ENCODE measurements at places on chromosomes 13 and 19.

GRCh38 chr13:108494991-108495645 lies 134.3 kb upstream of the MYO16 start:
- DNase-seq: no peak

GRCh38 chr13:96991072-96991471 lies 3.2 kb downstream of the OXGR1 start:
- no peak for DNase-seq

DNA sequence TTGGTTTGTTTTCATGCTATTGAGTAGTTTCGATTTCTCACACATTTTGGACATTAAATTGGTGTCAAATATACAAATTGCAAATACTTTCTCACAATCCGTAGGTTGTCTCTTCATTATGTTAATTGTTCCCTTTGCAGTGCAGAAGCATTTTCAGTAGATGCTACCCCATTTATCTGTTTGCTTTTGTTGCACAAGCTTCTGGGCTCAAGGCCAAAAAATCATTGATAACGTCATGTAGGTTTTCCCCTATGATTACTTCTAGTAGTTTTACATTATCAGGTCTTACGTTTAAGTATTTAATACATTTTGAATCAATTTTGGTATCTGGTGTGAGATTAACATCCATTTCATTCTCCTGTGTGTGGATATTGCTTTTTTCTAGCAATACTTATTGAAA lies 14.0 kb upstream of the ZNF347 start:
- DNase-seq: no peak

GRCh38 chr13:30341815-30342570 lies 34.6 kb upstream of the KATNAL1 start:
- DNase-seq: no peak

DNA sequence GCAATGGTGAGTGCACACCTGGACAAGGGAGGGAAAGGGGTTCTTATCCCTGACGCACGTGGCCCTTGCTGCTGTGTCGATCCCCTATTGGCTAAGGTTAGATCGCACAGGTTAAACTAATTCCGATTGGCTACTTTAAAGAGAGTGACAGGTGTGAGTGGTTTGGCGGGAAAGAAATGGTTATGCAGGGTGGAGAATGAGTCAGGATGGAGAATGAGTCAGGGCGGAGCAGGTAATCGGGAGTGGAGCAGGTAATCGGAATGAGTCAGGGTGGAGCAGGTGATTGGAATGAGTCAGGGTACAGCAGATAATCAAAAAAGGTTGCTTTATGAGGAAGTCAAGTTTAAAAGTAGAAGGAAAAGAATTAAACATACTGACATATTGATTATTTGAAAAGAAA lies 24.4 kb upstream of the SIAH3 start:
- DNase-seq: no peak

DNA sequence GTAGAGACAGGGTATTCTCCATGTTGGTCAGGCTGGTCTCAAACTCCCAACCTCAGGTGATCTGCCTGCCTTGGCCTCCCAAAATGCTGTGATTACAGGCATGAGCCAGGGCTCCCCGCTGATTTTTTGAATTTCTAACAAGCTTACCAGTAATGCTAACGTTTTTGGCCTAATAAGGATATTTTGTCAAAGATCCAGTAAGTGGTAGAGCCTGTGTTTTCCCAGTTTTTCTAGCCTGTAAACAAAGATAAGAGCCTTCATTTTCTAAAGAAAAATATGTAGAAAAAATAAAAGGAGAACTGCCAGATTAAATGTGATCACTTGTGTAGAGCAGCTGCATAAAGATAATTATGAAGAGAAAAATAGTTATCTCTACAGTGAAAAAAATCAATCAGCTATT lies 37.7 kb downstream of the ZNF93 start:
- no peak for DNase-seq

DNA sequence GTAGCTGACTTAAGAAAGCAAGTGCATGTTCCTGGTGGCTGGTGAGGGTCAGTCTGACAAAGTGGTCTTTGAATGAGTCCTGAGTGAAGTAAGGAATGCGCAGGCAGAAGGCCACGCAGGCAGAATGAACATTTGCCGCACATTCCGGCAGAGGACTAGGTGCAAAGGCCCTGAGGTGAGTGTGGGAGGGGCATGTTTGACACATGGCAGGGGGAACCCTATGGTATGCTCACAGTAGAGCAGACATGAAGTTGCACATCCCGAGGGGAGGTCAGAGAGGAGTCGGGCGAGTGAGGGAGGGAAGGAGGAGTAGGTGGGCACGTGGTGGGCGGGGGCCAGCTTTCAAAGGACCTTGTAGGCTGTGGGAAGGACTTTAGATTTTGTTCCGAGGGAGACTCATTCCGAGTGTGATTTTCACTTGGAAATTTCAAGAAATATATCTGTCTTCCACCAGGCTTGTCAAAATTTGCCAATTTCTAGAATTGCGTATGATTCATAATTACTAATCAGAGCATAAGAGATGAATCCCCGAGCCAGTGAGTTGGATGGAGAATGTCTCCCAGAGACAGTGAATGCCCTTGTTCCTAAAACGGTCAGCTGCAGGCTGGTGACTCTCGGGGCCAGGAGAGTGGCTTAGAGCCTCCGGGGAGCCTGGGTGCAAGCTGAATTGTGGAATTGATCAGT lies 40.3 kb downstream of the ERICH6B start:
- DNase-seq: no peak

- no peak for DNase-seq
These were observed 172.7 kb upstream of the RNF113B start for GRCh38 chr13:98349731-98350305.

GRCh38 chr13:68125087-68125480 lies 894.9 kb upstream of the PCDH9 start:
- DNase-seq: no peak

GRCh38 chr13:58620176-58620575 lies 988.6 kb downstream of the PCDH17 start:
- no peak for DNase-seq

DNA sequence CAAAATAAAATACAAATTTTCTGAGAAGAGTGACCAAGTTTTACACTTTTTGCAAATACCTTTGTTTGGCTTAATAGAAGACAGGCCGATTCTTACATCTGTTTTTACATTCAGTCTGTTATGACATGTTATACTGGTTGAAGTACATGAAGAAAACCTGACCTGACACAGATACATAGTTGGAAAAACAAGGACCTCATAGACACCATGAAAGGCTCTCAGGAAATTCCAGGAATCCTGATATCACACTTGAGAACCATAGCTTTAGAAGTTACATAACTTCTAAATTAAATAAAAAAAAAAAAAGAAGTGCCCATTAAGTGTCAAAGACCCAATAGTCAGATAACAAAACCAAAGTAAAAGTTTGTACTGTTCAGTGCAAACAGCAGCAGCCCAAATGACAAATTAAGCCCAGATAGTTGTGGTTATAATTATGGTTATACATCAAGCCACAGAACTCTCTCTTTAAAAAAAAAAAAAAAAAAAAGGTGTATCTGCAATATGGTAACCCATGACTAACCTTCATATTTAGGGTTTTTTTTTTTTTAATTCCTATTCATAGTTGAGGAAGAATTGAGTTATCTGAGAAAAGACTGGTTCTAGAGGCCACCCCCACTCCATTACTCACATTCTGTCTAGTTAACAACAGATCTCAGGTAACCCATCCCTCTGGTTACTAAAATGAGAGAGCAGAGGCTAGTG lies 19.8 kb downstream of the RBM26 start:
- DNase-seq: no peak

DNA sequence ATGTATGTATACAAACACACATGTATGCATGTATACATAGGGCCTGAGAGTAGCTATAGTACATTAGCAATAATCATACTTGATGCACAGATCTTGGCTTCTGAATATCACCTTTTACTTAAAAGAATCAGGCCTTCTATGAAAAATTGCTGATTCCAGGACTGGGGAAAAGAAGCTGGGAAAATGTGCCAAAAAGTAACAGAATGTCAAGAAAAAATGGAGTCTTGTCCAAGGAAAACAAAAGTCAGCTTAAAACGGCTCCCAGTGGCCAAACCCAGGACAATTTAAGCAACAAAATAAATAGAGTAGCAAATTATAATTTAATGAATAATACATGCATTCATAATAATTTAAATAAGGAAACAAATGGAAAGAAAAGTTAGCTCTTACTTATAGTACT lies 2104.9 kb downstream of the PCDH9 start:
- DNase-seq: no peak

DNA sequence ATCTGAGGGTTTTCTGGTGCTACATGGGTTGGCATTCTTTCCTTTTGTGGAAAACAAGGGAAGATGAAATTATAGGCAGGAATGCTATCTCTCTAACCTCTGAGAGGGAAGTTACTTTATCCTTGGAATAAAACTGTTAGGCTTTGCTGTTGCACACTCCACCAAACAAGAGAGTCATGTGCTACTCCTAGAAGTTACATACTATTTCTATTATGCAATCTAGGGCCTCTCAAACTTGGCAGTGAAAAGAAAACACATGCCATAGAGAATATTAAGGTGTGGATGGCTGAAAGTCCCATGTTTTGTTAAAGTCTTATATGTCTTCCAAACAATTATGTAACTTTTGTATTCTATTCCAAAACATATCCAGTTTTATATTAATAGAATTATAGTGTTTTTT lies 367.9 kb downstream of the SLC7A1 start:
- DNase-seq: no peak

DNA sequence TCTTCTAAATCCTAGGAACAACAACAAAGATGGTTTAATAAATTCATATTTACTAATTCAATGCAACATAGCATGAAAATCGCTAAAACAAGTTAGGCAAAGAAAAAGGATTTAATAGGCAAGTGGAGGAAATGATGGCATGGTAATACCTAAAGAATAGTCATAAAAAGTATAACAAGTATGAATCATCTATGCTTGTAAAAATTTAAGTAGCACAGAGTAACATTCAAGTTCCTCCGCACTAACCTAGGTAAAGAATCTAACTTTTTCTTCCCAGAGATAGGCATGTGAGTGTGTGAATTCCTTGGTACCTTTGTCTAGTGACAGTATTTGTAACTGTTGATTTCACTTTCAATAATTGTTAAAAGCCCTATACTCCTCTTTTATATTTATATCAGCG lies 42.6 kb downstream of the RCBTB2 start:
- no peak for DNase-seq

DNA sequence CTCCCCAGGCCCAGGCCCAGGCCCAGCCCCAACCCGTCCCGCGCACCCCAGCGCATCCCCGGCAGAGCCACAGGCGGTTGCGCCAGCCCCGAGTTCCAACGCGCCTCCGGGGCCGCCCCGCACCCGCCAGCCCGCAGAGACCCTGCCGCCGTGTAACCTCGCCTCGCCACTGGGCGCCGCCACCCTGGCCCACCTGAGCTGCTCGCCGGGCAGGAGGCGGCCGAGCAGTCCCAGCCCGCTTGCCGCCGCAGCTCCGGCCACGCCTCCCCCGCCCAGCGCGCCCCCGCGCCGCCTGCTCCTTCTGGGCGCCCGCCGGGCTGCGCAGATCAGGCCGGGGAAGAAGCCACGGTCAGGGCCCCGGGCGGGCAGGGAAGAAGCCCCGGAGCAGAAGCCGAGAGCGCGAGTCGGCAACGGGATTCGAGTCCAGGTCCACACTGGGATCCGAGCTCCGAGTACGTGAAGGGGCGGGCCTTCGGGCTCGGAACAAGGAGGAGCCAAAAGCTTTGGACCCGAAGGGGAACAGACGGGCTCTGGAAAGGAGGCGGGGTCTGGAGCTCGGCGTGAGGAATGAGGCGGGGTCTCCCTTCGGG lies at the start of gene MBOAT7:
MBOAT7 (minus strand) TSS at position 436 of the 590 bp plus-strand sequence. CDS start 1,072 bp downstream, outside the sequence.
- no peak for DNase-seq

DNA sequence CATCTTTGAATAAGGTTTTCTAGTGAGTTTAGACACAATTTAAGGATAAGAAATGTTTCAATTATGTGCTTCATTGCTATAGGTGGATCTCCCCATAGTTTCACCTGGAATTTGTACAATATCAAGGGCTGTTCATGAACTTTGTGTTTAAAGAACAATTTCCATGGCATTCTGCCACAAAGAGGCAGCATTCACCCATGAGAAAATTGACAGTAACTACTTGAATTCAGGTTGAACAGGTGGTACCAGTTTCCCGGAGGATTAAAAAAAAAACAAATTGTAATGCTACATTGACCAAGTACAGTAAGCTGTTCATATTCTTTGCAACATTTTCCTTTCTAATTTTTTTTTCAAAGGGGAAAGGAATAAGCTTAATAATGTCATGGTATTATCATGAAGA lies 9.1 kb downstream of the SLITRK5 start:
- no peak for DNase-seq

DNA sequence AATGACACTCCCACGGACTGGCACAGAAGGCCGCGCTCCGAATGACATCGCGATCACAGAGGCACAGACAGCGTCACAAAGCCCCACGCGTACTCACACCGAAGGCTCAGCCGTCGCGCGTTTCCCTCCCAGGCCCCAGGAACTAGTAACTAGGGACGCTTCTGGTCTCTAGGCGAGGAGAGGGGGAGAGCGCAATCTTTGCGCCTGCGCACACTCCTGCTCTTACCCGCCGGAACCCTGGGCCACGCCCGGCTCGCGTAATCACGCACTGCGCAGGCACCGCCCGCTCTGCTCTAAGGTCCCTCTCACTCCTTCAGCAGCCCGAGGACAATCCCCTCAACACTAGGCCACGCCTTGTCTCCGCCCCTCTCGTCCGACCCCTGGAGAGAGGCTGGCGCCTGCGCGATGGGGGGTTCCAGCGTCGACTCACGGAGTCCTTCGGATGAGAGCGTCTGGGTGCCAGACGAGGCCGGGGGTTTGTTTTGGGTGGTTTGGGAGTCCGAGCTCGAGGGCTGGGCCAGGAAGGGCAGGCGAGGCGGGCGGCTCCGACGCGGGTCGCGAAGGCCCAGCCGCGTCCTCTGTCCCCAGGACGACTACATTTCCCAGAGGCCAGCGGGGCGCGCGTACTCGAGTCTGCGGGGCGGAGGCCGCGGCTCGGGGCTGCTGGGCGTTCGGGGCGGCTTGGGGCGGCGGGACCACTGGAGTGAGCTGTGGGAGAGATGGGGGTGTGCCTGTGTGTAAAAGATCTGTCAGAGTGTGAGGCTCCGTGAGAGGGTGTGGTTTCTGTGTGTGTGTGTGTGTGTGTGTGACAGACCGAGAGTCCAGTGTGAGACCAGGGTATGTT lies at the start of gene ZNF471:
ZNF471 (plus strand) TSS at position 410 of the 844 bp plus-strand sequence. CDS start 3,717 bp downstream, outside the sequence.
- peak; percentile 96 for DNase-seq

DNA sequence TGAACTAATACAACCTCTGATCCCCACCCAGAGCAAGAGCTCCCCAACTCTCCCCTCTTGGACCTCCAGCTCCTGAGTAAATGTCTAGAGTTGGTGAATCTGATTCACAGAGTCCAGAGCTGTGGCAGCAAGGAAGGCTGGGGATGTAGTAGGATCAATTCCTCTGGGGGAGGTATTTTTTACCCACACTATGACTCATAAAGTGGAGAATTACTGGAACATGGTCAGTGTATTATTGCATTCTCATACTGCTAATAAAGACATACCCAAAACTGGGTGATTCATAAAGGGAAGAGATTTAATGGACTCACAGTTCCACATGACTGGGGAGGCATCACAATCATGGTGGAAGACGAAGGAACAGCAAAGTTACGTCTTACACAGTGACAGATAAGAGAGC lies 496.7 kb downstream of the EFNB2 start:
- DNase-seq: no peak

DNA sequence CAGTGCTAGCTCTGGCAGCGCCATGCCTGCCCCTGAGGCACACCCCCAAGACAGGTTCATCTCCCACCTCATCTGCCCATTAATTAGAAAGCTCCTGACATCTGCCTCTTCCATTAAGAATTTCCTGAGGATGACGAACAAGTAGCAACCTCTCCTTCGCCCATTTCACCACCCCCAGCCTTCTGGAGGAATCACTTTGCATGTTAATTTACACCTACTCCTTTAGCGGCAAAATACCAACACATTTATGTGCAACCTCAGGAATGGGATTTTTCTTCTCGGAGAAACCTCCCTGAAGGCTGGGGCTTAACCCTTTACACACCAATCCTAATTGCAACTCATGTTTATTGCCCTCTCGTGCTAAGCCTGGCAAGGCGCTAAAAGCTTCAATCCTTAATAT lies 13.8 kb downstream of the SLC7A1 start:
- no peak for DNase-seq

Measured in left renal cortex interstitium (tissue), 4 donors.